Stimulated activated CD4-positive, alpha-beta T cell treated with anti-CD3 and anti-CD28 coated beads, TNF-alpha, amount 100 ng/mL, for 1 hour (primary cell): ENCODE measurements at places on chromosomes 4 and X.

DNA sequence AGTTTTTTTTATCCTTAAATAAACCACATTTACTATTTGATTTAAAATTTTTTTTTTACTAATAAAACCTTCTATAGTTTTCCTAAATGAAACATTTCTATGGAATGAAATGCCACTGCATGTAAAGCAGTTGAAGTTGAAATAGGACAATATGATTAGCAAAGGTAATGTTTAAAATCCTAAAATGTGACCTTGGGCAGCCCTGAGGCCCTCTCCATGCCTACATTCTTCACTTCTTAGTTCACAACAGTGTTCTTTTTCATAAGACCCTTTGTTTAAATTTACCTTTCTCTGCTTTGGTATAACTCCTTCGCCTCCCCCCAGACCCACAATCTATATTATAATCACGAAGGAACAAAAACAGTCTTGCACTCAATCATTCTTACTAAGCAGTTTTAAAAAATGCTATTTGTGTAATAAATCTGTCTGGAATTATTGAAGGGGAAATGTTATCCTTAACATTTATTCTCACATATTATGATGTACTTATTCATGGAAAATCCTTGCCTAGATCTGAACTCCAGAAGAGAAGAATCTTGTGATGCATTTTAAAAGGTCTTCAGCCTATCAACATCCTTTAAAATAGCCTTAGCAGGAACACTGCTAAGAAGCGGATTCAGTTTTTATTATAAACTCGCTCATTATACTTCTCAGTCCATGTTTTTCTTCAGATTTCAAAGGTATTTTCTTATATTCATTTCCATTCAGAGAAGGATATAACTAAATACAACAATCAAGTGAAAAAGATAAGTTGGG lies 124.6 kb upstream of the NAP1L5 start:
- DNase-seq = no peak

GRCh38 chrX:63488546-63489373 lies 137.6 kb upstream of the SPIN4 start:
- no peak for DNase-seq

DNA sequence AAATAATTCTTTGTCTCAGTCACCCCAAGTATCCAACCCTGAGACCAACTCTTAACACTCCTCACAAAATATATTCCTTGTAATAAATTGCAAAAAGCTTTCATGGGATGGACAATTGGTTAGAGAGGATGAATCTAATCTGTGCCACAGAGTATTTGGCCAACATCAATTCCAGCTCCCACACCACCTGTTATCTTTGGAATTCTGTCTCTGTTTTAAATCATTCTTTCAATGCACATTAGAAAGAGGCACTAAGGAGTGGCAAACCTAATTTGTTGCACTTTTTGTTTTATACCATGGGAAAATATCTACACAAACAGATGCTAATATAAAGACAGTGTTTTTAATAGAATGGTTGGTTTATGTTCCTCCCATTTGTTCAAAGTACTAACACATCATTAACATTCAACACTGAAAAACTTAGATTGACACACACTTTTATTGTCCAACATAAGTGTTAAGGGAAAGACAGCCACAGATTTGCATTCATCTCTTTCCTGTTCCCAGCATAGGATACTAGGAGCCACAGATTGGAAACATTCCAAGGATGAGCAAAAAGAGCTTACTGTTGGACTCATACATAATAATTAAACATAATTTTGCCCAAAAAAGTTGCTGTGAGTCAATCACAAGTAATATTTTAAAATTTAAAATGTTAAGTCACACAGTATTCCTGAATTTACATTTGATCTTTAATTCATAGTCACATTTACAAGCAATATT lies 116.4 kb downstream of the PPA2 start:
- no peak for DNase-seq

DNA sequence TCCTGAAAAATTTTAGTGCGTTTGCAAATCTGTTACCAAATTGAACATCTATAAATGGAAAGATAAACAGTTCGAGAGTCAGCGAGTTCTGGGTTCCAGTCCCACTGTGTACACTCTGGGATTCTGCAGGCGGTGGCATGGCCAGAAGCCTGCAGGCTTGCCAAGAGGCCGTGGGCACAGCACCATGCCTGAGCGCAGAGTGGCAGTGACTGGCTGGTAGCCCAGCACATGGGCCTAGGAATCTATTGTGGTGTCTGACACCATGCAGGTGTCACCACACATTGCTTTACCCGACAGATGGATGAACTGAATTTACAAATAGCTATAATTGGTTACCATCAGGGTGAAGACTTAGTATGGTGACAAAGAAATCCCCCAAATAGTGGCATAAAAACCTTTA lies 71.7 kb upstream of the TLR3 start:
- no peak for DNase-seq

- DNase-seq = no peak
Measured at GRCh38 chr4:102503301-102503746, 2.2 kb downstream of the NFKB1 start.

- no peak for DNase-seq
Measured at GRCh38 chr4:85128246-85129204, 162.0 kb upstream of the WDFY3 start.

DNA sequence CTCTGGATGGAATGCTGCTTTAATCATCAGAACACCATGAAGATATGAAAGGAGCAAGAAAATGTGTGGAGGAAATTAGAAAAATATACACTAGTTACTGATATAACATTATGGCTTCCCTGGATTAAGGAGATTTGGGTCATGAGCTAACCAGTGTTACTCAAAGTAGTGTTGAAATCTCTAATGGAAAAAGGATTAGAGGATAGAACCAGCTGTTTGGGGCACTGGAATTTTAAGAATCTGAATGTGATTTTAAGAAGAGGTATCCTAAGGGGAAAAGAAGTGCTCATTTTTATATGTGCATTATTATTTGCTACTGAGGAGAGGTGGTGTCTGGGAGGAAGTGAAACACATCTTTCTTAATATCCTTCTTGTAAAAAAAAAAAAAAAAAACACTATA lies 164.1 kb upstream of the PPARGC1A start:
- DNase-seq = no peak
